Bone marrow (tissue), 2 donors: ENCODE measurements at places on chromosomes 4 and X.

- DNase-seq = no peak
These were observed 222.4 kb downstream of the APBB2 start for GRCh38 chr4:40991908-40992307.

DNA sequence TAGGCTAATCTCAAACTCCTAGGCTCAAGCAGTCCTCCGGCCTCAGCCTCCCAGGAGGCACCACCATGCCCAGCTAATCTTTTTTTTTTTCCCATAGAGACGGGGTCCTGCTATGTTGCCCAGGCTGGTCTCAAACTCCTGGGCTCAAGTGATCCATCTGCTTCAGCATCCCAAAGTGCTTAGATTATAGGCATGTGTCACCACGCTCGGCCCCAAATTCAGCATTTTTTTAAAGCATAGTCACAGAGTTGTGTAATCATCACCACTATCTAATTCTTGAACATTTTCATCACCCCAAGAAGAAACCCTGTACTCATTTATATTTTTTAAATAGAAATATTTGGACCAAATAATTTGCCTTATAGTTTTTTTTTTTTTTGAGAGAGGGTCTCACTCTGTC lies 10.3 kb downstream of the CENPI start:
- DNase-seq = no peak

DNA sequence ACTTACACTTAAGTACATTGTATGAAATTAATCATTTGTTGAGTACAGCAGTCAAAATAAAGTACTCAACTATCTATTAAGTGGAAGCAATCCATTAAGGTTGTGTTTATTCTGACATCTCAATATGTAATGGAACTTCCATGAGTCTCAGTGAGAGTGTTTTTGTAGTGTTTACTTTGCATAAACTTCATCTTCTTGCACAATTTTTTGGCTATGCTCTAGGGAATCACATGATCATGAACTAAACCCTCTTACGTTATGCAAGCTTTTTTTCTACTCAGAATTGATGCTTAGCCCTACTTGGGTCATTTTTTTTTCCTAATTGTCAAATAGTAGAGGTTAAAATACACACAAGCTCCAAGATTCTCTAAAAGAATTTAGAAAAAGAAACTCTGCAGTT lies 21.1 kb upstream of the PIGA start:
- no peak for DNase-seq

DNA sequence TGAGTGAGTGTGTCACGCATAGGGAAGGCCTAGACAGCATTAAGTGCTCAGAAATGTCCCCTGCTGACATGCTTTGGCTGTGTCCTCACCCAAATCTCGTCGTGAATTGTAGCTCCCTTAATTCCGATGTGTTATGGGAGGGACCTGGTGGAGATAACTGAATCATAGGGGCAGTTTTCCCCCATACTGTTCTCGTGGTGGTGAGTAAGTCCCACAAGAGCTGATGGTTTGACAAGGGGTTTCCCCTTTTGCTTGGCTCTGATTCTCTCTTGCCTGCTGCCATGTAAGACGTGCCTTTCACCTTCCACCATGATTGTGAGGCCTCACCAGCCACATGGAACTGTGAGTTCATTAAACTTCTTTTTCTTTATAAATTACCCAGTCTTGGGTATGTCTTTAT lies 78.0 kb downstream of the NSUN7 start:
- no peak for DNase-seq

DNA sequence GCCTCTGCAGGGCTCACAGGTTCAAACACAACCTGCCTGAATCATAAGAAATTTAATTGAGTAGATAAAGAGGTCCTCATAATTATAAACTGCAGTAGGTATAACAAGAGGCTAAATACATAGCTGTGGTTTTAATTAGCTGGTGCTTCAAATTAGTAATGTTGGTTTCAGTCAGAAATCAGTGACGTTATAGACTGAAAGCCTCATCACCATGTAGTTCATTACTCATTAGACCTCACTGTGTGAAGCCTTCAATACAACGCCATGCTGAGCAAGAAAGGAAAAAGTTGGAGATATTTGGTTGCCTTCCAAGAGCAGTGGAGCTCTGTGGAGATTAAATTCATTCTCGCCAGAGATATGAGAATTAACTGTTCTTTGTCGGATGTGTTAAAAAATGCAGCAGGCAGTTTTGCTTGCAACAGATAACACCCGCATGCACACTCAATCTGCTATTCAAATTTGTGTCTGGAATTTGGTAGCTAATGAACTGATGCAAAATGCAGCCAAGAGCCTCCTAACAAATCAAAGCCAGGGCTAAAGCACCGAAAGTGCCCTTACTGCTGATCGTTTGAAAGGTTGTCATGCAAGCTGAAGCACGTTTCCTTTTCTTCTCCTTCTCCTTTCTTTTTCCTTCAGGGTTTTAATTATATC lies 148.9 kb downstream of the AFF2 start:
- DNase-seq = no peak

- DNase-seq = no peak
These were observed 140.9 kb upstream of the LCORL start for GRCh38 chr4:18162453-18162852.

GRCh38 chr4:15118292-15118691 lies 116.0 kb downstream of the CPEB2 start:
- DNase-seq = no peak

- DNase-seq = no peak
These were observed 218.5 kb downstream of the PRR32 start for GRCh38 chrX:127038065-127038464.

- no peak for DNase-seq
These were observed 84.3 kb downstream of the CNGA2 start for GRCh38 chrX:151818828-151819227.

- no peak for DNase-seq
These were observed 67.4 kb downstream of the RASGEF1B start for GRCh38 chr4:81404294-81404693.

- no peak for DNase-seq
These were observed 3.8 kb downstream of the DOK7 start for GRCh38 chr4:3466691-3467600.

DNA sequence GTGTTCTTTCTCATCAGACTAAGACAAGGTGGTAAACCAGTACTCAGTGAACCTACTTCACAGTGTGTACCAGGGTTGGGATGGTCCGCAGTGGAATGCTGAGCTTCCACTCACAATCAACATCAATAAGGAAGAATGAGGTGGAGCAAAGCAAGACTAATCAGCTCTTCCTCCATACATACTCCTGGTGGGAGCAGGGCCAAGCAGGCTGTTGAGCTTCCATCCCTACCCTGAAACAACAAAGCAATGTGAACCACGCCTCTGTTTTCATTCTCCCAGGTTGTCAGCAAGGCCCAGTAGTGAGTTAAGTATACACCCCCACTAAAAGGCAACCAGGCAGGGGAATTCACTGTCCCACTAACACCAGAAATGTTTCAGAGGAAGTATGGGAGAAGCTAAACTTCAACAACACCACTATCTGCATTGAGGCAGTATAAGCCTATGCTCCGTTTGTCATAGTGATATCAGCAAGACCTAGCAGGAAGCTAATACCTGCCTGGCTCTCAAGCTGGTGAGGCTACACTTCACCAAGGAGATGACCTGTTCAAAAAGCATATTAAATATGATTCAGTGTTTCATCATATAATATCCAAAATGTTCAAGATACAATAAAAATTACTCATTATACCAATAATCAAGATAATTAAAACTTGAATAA lies 109.5 kb downstream of the DDX60 start:
- no peak for DNase-seq

GRCh38 chr4:119664168-119664907 lies 35.7 kb upstream of the PDE5A start:
- DNase-seq = no peak

GRCh38 chr4:153522802-153523094 lies 56.6 kb downstream of the TMEM131L start:
- no peak for DNase-seq

DNA sequence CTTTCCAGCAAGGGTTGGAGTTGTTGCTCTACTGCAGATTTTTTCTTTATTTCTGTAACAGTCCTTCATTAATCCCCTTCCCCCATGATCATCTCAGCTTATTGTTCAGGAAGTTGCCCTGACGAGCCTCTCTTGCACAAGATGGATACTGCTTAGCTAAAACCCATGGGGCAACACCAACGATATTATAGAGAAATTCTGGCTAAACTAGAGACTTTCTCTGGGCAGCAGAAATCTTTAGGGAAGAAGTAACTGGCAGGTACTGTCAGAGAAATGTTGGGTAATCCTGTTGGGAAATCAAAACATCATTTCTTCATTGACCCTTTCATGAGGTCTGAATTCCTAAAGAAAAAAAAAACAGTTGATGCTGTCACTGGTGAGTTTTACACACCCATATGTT lies 921.3 kb downstream of the NLGN4X start:
- no peak for DNase-seq

DNA sequence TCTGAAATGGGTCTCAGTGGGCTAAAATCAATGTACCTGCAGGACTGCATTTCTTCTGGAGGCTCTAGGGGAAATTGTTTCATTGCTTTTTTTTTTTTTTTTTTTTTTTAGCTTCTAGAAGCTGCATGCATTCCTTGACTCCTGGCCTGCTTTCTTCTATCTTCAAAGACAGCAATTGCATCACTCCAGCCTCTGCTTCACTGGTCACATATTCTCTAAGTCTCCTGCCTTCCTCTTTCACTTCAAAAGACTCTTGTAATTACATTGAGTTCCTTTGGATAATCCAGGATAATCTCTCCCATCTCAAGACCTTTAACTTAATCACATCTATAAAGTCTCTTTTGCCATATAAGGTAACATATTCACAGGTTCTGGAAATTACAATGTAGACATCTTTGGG lies 11.3 kb upstream of the PCYT1B start:
- no peak for DNase-seq

DNA sequence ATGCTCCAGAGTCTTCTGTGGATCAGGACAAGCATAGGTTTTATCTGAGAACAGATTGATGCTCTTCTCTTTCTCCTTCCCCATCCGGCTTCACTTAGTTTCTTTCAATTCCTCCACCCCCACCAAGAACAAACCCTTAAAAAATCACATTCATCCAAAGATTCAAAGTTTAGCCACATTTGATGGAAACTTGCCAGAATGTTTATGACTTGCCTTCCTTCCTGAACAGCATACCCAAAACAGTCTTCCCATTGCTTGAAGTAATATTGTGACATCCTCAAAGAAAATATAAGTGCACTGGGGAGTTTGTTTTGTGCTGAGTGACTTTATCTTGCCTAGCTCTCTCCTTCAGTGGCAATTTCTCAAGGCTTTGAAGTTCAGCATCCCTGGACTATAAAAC lies 83.0 kb downstream of the MAGEB17 start:
- no peak for DNase-seq

DNA sequence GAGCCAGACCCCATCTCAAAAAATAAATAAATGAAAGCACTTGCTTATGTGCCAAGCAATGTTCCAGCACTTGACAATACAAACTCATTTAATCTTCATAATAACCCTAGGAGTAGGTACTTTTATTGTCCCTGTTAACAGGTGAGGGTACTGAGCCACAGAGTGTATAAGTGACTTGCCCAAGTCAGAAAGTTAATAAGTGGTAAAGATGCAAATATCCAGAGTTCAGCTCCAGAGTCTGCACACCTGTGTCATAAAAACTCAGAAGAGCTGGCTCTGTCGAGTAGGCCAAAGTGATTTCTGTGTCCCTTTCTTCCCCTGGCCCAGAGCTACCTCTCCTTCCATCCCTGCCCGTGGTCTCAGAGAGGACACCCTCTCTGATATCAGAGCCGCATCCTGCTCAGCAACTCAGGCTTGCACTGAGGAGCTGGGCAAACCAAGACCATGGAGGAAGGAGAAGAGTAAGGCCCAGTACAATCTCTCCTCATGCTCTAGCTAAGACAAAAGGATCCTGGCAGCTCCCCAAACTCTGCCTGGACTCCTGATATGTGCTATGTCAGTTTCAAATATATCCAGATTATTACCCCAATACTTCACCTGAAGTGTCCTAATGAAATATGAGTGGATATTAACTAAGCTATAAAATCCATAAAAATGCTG lies 136.3 kb downstream of the HS6ST2 start:
- DNase-seq = no peak

GRCh38 chrX:38356401-38356800 lies 4.0 kb downstream of the OTC start:
- DNase-seq = no peak

GRCh38 chrX:31580726-31581125 lies 508.9 kb upstream of the FTHL17 start:
- no peak for DNase-seq

- no peak for DNase-seq
These were observed 54.5 kb downstream of the CCSER1 start for GRCh38 chr4:90181644-90182043.

GRCh38 chr4:170729897-170730296 lies 640.1 kb upstream of the AADAT start:
- no peak for DNase-seq

DNA sequence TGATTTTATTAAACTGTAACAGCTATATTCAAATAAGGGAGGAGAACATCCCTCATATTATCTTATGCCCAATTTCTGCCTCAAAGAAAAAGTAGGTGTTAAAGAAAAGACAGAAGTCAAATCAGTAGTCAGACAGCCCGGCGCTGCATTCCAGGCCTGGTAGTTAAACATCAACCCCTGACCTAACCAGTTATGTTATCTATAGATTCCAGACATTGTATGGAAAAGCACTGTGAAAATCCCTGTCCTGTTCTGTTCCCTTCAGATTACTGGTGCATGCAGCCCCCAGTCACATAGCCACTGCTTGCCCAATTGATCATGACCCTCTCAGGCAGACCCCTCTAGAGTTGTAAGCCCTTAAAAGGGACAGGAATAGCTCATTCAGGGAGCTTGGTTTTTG lies 269.9 kb upstream of the GALNT7 start:
- DNase-seq = no peak

DNA sequence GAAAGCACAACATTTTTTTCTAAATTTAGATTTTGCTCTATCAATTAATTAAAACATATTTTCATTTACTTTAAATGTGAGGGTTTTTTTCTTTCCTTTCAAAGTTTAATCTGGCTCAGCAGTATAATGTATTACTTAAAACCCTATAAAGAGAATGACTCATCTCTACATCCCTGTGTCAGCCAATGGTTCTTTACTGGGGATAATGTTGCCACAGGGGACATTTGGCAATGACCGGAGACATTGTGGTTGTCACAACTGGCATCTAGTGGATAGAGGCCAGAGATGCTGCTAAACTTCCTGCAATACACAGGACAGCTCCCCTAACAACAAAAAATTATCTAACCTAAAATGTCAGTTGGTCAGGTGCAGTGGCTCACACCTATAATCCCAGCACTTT lies 53.8 kb downstream of the SYNPO2 start:
- no peak for DNase-seq

- no peak for DNase-seq
These were observed 60.9 kb downstream of the CLOCK start for GRCh38 chr4:55485821-55486220.

DNA sequence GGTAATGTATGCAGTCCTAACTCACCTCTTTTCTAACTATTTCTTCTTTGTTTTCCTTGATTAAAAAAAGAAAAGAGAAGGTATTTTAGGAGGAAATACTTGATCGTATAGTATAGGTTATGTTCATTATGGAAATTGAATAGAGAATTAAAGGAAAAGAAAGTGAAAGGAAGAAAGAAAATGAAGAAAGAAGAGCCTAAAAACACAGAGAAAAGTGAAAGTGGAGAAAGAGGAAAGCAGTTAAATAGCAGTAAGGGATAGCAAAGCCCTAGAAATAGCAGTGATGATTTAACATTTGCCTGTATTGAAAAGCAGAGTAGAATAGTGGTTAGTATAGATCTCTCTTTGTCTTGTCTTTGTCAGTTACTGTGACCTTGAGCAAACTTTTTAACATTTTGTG lies 37.0 kb downstream of the MRPL1 start:
- no peak for DNase-seq
